Anterior cingulate cortex (tissue), 58 donors: ENCODE measurements at places on chromosomes 1 and 21.
A peak's percentile ranks its signal among the peaks of the same experiment; 100 is the strongest.

- DNase-seq, result no peak
Measured at GRCh38 chr1:235450886-235451483, 53.3 kb downstream of the B3GALNT2 start.

DNA sequence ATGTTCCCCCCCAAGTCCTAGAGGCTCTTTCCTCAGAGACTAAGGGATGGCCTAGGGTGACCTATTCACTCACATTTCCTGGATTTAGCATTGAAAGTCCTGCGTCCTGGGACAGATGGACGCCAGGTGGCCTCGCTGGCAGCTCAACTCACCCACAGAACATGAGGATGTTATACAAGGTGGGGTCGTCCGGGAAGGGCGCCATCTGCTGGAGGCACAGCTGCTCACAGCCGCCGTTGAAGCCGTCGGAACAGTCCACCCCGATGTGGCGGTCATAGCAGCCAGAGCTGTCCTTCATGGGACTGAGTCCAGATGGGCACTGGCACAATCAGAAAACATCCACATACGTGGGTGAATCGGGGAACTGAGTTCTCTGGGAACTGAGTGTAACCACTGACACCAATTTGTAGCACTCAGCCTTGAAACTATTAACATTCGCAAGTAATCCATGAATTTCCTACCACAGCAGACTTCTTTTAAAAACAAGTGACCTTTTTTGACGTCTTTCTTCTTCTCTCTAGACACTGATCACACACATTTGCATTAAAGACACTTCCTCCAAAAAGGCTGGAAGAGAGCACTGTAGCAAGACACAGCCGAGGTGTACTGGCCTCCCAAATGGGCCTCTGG lies 215.4 kb downstream of the ASTN1 start:
- DNase-seq, result no peak

- no peak for DNase-seq
Measured at GRCh38 chr1:17570228-17570627, 30.7 kb downstream of the ARHGEF10L start.

- peak; percentile 81 for DNase-seq
Measured at GRCh38 chr1:230713915-230714764, at the start of gene AGT. AGT (minus strand) TSS chr1:230714122; CDS start chr1:230710823, 3,299 bp downstream.

DNA sequence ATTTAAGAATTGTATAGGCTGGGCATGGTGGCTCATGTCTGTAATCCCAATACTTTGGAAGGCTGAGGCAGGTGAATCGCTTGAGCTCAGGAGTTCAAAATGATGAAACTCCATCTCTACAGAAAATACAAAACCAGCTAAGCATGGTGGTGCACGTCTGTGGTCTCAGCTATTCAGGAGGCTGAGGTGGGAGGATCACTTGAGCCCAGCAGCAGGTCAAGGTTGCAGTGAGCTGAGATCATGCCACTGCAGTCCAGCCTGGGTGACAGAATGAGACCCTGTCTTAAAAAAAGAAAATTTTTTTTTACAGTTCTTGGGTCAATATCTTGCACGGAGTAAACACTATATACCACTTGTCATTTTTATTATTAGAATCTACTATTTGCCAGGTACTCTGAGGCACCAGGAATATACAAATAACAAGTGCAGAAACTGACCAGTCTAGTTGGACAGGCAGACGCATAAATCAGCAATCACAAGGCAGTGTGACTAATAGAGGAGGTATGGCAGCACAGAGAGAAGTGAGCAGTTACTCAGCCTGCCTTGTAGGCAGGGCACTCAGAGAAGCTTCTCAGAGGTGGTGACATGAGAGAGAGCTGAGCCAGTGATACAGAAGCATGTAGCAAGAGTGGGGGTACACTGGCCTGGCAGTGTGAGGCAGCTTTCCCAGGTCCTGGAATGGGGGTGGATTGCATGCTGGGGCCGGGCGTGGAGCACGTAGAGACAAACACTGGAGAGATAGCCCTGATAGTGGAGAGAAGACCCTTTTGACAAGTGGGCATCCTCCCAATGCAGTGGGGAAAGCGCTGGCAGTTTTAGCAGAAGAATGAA lies 8.0 kb downstream of the PHLDA3 start:
- no peak for DNase-seq

DNA sequence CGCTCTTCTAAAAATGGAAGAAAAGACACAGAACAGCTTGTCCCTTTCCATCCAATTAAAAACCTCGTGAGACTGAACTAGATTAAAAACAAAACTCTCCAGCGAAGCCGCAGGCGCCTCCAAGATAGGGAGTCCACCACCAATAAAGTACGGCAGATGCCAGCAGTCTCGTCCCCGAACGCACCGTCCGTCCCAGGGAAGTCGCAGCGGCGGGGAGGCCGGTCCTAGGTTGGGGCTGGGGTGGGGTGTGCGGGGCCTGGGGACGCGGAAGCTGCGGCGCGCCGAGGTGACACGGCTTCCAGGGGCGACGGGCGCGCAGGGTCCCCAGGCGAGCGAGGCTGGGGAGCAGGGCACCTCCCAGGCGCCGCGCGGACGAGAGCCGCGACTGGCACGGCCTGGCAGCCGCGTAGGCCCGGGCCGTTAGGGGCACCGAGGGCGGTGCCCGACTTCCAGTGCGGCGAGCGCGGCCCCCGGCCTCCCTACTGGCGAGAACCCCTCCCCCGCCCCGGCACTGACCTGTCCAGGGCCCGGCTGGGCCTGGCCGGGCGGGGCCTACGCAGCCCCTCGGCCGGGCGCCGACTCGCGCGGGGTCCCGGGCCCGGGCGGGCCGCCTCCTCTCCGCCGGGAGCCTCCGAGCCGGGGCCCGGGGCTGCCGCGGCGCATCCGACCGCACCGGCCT lies 28.3 kb upstream of the A3GALT2 start:
- no peak for DNase-seq

DNA sequence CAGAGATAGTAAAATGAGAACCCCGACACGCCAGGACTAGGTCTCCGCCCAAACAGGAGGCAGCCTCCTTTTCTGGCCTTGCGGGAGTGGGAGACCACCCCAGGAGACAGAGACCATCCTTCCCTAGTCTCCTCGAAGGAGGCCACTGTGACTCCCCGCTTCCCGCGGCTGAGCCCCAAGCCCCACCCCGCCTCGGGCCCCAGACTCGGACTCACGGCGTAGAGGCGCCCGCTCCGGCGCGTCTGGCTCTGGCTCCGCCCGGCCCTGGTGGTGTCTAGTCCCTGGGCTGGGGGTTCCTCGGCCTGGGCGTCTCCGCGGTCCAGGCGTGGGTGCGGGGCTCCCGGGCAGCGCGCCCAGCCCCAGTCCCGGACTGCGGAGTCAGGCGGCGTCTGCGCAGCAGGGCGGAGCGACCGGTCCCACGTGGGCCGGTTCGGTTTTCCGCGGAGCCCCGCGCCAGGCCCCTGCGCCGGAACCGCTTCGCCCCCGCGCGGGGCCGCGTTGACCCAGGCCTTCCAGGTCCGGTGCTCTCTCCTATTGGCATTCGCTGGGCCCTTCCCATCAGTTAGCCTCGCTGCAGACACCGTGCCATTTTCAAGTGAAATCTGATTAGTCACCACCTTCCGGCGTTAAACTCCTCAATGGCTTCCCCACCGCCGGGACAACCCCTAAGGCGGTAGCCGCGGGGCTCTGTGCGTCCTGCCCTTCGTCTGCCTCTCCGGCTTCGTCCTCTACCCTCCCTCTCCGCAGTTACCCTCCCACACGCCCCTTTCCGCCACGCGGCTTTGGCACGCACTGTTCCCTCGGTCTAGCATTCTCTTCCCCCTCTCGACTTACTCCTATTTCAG lies at the start of gene C1orf216:
Gene C1orf216, minus strand, starts transcription at position 393 of the 845 bp plus-strand sequence. CDS start 2,563 bp downstream, outside the sequence.
- peak; percentile 63 for DNase-seq

GRCh38 chr1:162456323-162456722 lies 41.3 kb upstream of the UHMK1 start:
- DNase-seq, result no peak

DNA sequence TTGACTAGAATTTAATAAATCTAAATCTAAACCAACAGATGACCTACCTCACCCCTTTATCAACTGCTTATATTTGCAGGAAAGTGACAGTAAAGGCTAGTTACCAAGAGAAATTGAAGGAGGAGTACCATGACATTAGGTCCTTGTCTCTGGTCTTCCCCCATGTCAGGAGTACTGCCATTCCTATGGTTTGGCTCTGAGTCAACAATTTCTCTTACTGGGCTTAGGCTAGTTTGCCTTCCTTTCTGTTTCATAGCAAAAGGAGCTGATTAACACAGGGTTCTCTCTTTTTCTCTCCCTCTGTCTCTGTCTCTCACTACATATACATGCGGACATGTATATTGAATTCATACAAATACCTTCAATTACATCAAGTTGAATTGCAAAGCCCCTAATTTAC lies 579.9 kb downstream of the DPYD start:
- no peak for DNase-seq

GRCh38 chr1:175287849-175288248 lies 95.3 kb upstream of the KIAA0040 start:
- no peak for DNase-seq

DNA sequence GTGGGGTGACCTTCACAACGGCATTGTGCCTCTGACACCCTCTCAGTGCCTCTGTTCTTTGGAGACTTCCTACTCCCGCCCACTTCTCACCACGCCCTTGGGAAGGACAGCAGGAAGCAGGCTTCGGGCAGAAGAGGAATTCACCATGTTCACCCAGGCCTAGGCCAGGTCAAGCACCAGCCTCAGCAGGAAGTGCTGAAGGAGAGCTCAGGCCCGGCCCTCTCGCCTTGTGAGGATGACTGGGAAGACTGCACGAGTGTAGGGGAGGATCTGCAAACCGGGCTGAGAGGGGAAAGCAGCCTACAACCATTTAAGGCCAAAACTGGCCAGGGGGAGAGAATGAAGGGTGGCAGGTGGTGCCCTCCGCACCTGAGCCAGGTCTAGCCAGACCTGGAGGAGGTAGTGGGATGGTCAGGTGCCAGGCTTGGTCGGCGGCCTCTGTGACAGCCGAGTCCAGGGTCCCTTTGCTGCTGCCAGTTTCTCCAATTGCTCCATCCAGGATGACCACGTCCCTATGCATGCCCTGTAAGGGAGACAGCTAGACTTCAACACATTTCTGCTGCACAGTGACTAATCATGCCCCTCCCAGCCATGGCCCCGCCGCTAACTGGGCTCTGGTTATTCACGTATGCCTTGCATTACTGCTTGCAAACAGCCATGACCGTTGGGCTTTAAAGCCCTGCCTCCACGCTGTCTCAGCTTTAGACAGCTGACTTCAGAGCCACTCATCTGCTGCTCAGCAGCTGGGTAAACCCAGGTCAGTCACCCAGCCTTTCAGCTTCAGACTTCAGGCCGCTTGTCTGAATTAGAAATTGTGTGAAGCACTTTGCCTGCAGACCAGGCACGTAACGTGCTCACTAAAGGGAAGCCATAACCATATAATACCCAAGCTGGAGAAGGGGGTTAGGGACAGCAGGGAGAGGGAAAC lies 8.9 kb downstream of the MRTO4 start:
- no peak for DNase-seq

DNA sequence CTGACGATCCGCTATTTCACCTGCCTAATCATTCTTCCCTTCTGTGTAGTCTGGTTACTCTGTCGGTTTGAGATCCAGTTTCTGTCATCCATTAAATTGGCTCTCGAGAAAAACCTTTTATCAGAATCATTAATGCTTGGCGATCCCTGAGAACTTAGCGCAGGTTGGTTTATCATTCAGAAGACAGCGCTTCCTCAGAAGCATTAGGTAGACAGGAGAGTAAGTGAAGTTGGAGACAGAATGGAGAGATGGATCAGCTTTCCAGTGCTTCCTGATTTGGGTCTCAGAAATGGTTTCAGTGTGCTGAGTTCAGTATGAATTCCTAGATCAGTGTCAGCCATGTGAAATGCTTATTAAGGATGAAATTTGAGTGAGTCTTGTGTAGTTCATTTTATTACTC lies 1.3 kb downstream of the USP1 start:
- DNase-seq, result no peak

- no peak for DNase-seq
Measured at GRCh38 chr1:88168126-88168525, 515.9 kb upstream of the PKN2 start.

DNA sequence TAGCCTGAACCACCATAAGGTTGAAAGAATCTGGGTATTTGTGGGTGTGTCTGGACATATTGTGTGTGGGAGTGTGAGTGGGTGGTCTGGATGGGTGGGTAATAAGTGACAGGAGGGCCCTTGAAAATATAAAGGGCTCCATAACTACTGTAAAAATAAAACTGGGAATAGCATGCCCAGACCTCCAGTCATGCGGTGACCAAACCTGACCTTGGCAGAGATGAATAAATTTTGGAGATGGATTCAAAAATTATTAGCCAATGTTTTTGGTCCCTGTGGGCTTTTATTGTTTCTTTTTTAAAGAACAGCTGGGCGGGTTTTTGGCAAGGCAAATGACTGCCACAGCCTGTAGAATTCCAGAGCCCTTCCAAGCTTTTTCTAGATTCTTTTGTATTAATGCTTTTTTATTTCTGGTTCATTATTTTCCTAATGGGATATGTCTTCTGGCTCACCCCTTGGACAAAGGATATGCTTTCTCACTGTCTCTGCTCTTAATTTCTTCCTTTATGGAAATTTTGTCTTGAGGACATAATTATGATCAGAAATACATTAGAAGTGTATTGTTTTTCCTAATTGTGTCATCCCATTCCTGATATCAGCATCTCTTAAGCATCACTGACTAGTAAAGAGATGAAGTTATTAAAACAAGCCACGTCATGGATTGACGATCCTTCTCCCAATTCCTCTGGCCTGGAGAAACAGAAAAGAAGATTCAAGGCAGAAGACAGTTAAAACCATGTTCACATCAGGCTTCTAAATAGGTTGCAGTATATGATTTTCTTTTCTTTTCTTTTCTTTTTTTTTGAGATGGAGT lies 69.5 kb downstream of the NTMT2 start:
- no peak for DNase-seq

DNA sequence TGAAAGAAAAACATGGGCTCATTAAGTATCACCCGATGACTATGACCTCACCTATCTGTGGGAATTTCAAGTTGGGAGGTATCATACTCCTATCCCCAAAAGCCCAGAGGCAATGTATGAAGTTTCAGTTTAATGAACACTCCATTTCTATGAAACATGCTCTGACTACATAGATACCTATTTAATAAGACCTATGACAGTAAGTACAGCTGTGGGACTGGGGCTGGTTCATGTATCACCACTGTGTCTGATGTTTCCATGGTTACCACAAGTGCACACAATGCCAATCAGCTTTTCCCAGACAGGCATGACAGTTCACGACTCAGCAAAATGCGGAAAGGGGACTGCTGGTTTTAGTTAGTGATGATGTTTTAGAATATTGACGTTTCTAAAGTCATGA lies 167.7 kb downstream of the SIPA1L2 start:
- DNase-seq, result no peak

- DNase-seq, result no peak
Measured at GRCh38 chr1:168833801-168834224, 104.8 kb upstream of the DPT start.

DNA sequence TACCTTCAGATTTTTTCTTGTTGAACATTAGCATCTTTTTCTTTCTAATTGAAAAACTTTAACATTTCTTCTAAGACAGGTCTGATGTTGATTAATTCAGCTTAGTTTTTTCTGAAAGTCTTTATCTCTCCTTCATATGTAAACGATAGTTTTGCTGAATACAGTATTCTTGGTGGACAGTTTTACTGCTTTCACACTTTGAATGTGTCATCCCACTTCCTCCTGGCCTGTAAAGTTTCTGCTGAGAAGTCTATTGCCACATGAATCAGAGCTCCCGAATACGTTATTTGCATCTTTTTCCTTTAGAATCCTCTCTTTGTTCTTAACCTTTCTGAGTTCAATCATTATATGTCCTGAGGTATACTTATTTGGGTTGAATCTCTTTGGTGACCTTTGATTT lies 344.2 kb downstream of the OLFM3 start:
- DNase-seq, result no peak

GRCh38 chr1:34369701-34370455 lies 193.2 kb downstream of the C1orf94 start:
- no peak for DNase-seq

GRCh38 chr1:59384443-59384842 lies 87.5 kb downstream of the FGGY start:
- DNase-seq, result no peak

GRCh38 chr1:173867141-173867752 lies 542 bp downstream of the GAS5 start:
- no peak for DNase-seq
